Esophagus squamous epithelium (tissue), 5 donors: ENCODE measurements at places on chromosomes 7 and 10.

GRCh38 chr10:72276013-72276387 is 2.3 kb downstream of the DDIT4 start:
- DNase-seq: no peak

DNA sequence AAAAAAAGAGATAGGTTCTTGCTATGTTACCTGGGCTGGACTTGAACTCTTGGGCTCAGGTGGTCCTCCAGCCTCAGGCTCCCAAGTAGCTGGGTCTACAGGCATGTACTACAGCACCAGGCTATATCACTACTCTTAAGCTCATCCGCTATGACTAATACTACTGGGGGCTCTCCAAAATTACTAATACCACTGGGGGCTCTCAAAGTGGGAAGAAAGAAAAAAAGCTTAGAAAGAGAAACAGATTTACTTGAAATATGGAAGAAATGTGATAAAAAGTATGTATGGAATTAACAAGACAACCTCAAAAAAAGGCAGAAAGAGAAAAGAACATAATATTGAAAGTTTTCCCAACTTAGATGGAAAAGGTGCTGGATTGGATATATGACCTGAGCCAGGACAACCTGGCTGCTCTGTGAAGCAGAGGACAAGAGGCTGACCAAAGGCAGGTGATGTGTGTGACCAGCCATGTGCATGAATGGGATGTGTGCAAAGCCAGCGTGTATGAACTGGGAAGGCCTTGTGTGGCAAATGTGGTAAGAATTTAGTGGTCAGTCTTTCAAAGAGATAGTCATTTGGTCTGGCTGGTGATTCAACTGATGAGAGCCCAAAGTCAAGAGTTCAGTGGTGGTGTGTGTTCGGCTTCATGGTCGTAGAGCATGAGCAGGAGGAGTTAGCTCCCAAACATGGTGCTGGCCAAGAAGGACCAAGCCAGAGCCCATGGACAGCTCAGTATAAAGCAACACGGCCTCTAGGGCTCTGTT is 232.4 kb upstream of the KLF14 start:
- DNase-seq: no peak

GRCh38 chr10:116101616-116102315 is 171.2 kb downstream of the GFRA1 start:
- no peak for DNase-seq

GRCh38 chr7:74306730-74307469 is 17.7 kb downstream of the CLIP2 start:
- no peak for DNase-seq

DNA sequence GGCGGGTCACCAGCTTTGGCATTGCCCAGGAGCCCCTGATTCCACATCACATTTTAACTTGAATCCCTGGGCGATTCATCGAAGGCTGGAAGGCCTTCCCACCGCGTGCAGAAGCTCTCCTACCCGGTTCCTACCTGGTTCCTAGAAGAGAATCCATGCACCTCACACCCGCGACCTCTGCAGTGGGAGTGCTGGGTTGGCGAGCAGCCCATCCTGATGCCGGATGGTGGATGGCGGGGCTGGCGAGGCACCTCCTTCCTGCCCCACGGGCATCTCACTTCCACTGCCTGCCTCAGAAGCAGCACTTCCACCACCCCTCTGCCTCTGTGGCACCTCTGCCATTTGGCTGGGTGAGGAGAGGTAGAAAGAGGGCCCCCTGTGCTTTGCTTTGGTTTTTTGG is 32.0 kb downstream of the NUB1 start:
- DNase-seq: no peak

- no peak for DNase-seq
These were observed 262.8 kb downstream of the ZEB1 start for GRCh38 chr10:31581741-31582323.
